ENCODE measurements at places on chromosomes 11 and 22.

DNA sequence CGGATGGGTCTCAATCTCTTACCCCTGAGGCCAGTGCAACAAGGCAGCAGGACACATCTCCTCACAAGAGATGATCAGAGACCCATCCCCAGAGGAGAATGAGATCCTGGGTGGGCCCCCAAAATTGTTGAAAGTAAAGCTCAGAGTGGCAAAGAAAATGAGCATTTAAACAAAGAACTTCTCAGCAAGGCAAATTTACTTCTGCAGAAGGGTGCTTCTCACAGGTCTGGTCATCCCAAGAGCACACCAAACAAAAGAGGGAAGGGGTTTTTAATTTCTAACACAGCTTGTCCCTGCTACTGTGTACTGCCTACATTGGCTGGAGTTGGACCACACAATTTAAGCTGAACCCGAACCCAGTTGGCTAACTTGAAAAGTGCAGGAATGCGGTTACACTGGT lies 1628.6 kb upstream of the RAG2 start:
- no peak for DNase-seq

DNA sequence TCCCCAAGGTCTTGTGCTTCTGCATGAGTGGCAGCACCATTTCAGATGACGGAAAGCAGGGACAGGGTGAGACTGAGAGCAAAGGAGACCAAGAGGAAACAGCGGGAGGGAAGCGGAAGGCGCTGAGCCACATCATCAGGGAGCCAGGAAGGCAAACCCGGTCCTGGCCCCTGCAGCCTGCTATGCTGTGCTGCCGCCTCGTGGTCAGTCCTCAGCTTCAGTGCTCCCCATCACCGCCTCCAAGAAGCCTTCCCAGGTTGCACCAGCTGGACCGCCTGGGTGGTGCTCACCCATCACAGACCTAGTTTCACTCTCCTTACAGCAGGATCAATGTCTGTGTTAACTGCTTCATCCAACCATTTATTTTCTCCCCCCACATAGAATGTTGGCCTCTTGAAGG lies 73.0 kb upstream of the PHF21B start:
- DNase-seq = no peak

DNA sequence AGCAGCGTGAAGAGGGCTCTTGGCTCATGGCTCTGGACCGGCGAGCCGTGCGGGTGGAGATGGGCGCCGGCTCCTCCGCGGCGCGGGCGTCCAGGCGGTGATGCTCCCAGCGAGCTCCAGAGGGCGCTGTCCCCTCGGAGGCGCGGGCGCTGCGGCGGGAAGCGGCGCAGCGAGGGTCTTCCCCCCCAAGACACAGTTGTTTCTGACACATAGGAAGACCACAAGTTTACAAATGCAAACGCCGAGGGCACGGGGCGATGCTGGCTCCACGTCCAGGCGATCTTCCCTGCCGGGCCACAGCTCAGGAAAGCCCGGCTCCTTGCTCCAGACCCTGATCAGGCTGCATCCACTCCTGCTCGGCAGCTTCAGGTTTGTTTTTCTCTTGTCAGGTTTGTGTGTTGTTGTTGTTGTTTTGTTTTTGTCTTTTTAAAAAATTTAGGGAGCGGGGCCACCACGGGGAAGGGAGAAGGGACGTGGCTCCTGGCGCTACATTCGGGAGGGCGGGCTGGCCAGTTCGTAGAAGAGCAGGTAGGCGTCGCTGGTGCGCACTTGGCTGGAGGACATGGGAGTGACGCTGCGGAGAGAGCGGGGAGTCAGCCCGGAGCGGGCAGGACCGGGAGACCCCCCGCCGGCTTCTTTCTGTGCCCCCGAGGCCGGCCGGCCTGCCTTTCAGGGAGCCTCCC lies 10.0 kb upstream of the MFRP start:
- peak; percentile 89 for DNase-seq

GRCh38 chr11:3857628-3858027 lies 2.2 kb downstream of the STIM1 start:
- no peak for DNase-seq

GRCh38 chr11:116078101-116078591 lies 573.9 kb upstream of the CADM1 start:
- DNase-seq = peak; percentile 30

- no peak for DNase-seq
These were observed 120.8 kb upstream of the SLC5A12 start for GRCh38 chr11:26842478-26843282.

DNA sequence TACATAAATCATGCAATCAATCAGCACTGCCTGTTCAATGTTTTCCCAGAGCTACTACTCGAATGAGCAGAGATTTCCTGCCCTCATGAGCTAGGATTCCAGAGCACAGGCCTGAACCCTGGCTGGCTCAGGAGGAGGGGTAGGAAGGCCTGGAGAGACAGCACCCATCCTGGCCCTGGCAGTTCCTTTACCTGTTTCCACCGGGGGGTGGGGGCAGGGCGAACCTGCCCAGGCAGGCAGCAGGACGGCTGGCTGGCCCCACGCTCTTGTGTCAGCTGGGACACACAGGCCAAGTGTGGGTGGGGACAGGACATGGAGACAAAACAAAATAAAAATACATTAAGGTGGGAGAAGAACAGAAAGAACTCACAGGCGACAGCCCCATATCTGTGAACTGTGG lies 109.8 kb upstream of the BID start:
- DNase-seq = no peak

Data from testis (tissue), 5 donors.